ENCODE measurements at places on chromosomes 5 and 9.

- no peak for DNase-seq
Measured at GRCh38 chr9:116859763-116860162, 172.7 kb downstream of the TRIM32 start.

- no peak for DNase-seq
Measured at GRCh38 chr5:116076496-116076895, 8.3 kb upstream of the COMMD10 start.

DNA sequence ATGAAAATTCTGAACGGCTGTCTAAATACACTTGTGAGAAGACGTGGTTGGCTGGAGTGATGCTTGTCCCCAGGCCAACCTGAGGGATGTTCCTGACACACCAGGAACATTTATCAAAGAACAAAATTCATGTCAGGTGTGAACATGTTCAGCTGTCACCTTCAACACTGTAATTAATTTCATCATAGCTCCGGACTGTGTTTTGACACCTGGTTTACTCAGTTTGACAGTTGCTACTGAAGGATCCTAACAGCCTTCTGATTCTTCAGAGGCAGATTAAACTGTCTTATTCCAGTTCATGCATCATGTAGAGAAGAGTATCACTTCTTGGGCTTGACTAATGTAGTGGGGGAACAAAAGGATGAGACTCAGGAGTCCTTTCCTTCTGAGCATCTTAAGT, 134.1 kb downstream of the NPR3 start:
- DNase-seq = no peak

GRCh38 chr9:112157087-112157486, 18.0 kb downstream of the SUSD1 start:
- no peak for DNase-seq

GRCh38 chr5:359301-359897, 37.9 kb downstream of the AHRR start:
- DNase-seq = no peak

DNA sequence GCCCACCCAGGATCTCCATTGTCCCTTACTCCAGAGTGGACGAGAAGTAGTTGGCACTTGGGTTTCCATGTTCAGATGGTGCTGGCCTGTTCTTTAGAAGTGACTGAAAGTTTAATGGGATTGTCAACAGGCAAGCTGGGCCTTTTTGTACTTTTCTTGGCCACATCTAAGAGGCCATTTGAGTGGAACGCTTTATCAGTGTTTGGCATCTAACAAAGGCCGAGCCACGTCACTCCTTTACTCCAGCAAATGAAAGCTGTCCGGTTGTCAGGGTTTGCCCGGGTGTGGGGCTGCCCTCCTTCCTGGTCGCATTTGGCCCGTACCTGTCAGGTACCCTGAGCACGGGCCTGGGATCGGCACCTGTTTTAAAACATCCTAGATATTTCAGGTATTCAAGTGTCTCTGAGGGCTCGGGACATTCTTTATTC, 71.5 kb downstream of the RCL1 start:
- DNase-seq = no peak

GRCh38 chr9:33415501-33416038, 13.2 kb upstream of the AQP7 start:
- peak; percentile 80 for DNase-seq

GRCh38 chr9:22203371-22204138, 194.4 kb upstream of the CDKN2B start:
- DNase-seq = no peak

DNA sequence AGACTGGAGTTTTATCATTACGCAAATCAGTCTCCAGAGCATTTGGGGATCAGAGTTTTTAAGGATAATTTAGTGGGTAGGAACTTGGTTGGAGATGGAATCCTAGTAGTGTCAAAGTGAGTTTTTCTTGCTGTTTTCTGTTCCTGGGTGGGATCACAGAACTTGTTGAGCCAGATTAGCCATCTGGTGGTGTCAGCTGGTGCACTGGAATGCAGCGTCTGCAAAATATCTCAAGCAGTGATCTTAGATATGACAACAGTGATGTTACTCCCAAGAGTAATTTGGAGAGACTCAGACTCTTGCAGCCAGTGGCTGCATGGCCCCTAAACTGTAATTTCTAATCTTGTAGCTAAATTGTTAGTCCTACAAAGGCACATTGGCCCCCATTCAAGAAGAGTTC, 1257.8 kb downstream of the MAT2B start:
- DNase-seq = no peak

GRCh38 chr9:74333384-74334032, 163.6 kb upstream of the RORB start:
- no peak for DNase-seq

GRCh38 chr9:135992486-135993408, 31.6 kb upstream of the UBAC1 start:
- peak; percentile 38 for DNase-seq

DNA sequence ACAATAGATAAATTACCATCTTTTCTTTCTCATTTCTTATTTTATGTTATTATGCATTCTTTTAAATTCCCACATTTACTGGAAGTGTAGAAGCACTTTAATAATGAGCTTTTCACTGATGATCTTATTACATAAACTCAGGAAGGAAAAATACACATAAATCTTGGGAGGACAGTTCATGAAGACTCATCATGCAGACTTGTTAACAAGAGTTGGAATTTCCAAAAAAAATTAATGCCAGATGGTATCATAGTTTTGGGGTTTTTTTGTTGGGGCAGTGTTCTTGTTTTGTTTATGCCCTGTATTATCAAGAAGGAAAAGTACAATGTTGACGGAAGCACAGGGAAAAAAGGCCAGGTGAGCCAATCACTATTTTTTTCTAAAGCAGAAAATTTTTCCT, 35.1 kb downstream of the CEMIP2 start:
- DNase-seq = no peak

GRCh38 chr9:132506977-132507669, 75.3 kb upstream of the BARHL1 start:
- DNase-seq = no peak

DNA sequence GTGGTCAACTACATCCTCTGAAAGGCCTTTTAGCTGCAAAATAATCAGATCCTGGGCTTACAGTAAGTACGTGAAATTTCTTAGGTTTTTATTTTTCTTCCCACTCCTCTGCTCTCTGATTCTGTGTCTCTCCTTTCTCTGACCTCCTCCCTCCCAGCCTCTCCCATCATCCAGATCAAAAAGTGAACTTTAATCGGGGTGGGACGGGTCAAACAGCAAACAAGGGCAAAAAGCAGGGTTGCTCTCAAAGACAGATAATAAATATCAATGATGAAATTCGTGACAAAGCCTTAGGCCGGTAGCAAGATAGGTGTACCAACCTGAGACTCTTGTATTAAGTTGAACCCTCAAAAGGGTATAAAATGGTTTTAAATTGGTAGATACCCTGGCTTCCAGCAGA, 76.1 kb downstream of the RANBP17 start:
- DNase-seq = no peak

DNA sequence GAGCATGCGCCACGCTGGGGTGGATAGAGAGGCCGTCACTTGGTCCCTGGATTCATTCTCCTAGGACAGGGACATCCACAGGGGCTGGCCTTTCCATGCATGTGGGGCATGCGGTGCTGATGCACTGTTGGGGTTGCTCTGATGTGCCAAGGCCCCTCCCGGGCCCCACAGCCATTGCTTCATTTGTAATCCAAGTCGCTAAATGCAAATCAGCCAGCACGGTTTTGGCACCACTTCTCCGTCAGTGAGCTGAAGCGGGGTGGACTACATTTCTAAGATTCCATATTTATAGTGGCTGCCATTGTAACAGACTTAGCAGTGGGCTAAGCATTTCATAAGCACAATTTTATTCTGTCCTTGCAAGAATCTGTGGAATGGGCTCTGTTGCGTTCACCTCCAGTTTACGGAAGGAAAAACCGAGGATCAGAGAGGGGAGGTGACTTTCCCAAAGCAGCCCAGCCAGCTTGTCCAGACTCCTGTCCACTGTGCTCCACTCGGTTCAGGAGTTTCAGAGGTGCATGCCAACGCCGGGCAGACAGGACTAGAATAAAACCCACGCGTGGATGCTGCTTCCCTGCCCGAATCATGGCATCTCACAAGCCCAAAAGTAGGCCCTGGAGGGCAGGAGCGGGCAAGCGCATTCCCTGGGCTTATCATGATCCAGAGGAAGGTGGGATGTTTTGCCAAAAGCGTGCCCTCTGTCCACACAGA, 102.6 kb upstream of the COL5A1 start:
- no peak for DNase-seq

- peak; percentile 71 for DNase-seq
Measured at GRCh38 chr5:151612689-151613427, 21.7 kb upstream of the FAT2 start.

GRCh38 chr5:152274224-152274623, 130.9 kb downstream of the NMUR2 start:
- no peak for DNase-seq

- DNase-seq = no peak
Measured at GRCh38 chr5:109619606-109620005, 70.1 kb upstream of the MAN2A1 start.

- DNase-seq = no peak
Measured at GRCh38 chr5:125478599-125478998, 732.2 kb upstream of the ZNF608 start.

GRCh38 chr9:87585123-87585855, 87.6 kb downstream of the DAPK1 start:
- no peak for DNase-seq

DNA sequence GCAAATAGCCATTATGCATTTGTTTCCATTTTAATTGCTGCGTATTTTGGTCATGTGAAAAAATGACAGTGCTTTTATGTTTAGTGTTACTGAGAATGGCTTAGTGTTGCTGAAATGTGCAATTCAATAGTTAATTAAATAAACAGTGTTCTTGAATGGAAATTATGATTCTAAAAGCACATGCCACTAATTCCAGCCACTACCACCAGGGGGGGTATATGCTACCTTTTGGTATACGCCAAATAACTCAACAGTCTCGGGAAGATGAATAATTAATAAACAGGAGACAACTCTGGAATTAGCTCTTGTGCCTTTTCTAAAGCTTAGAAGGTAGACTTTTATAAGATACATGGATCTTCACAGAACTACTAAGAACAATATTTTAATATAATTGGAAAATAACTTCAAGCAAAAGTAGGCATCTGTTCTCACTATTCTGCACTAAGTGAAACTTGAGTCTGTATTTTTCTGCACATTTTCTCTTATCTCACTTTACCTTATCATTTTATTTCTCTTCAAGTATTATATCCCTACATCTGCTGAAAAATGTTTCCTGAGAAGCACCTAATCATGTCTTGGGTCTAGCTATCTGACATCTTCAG, 83.5 kb upstream of the MINAR2 start:
- DNase-seq = peak; percentile 19

DNA sequence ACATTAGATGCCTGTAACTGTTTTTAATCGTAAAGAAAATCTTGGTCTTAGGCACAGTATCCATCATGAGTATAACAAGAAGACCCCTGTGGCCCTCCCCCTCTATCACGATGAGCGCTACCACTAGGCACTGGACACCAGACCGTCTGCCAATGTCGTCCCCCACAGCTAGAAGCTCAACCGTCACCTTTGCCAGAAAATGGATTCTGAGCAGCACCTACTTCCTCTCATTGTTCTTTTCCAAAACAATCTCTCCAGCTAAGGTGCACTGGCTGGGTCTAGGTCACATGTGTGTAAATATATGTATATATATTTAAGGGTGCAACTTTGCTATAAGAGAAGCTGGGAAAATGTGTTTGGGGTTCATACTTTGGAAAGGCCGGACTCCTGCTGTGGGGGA, 15.7 kb upstream of the SSBP2 start:
- no peak for DNase-seq

GRCh38 chr9:117121316-117121715, 293.5 kb downstream of the ASTN2 start:
- no peak for DNase-seq

GRCh38 chr5:79630444-79630843, 18.2 kb downstream of the TENT2 start:
- DNase-seq = no peak

- DNase-seq = no peak
Measured at GRCh38 chr9:95438561-95439357, 78.0 kb downstream of the PTCH1 start.

DNA sequence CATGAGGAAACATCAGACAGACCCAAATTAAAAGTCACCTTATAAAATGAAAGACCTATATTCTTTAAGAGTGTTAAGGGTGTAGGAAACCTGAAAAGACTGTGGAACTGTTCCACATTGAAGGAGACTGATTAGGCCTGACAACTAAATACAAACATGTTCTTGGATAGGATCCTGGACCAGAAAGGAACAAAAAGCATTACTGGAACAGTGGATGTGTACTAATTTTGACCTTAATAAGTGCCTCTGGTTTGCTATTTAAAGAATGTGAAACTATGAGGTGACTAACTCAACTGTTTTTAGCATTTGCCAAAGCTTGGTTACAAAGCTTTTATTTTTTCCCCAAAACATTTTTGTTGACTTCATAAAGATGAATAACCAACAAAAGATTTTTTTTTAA, 340.6 kb downstream of the CAAP1 start:
- DNase-seq = no peak

DNA sequence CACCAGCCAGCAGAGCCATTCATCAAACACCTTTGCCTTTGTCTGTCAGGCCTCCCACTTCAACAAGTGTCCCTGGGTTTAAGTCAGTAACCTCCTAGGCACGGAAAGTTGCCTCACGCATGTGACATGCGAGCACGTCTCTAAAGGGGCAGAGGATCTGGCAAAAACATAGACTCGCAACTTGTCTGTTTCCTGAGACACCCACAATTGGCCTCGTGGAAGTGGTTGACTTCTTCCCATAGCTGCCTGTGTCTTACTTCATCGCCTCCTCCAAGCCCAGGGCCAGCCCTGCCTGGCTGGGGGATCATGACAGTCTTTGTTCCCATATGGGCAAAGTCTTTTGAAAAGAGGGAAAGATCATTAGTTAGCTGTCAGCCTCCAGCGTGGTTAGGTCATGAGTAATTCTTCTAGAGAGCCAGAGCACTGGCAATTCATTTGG, 35.5 kb upstream of the GLRX start:
- no peak for DNase-seq

GRCh38 chr5:81269751-81270393, 31.5 kb upstream of the ZCCHC9 start:
- DNase-seq = no peak

Measured in PC-9 (cell line).